ENCODE measurements at places on chromosomes 3 and 15.
A peak's percentile ranks its signal among the peaks of the same experiment; 100 is the strongest.

GRCh38 chr15:50143255-50143860, 24.3 kb upstream of the ATP8B4 start:
- no peak for DNase-seq

DNA sequence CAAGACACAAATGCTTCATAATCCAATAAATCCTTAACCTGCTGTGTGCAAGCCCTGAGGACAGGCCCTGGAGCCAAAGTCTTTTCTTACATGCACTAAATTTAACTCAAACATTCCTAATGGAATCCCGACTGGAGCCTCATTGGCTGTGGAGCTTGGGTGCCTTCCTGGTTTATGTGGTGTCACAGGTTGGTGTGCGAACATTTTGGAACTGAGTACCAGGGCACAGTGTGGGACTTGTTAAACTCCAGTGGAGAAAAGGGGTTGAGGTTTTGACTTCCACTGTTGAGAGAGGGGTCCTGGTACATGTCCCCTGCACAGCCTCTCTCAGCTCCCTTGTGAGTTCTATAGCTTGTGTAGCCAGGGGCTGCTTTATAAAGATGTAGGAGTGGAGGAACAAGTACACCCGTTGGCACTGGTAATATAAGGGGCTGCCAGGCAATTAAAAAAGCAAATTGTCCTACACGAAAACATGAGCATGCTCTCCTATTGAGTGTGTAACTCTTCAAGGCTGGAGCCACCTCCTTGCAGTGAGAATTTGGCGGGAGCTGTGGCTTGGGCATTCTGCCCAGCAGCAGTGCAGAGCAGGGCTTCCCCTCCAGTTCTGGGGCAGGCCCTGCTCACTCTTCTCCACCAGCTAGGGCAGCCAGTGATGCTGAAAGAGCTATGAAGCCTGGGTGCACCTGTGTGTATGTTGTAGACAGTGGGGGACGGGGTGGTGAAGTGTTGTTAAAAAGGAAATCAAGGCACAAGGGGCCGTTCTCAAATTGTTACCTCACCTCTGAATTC, 218.1 kb downstream of the CLSTN2 start:
- no peak for DNase-seq

- DNase-seq, result no peak
These were observed 1072.1 kb downstream of the PLOD2 start for GRCh38 chr3:145088917-145089316.

- no peak for DNase-seq
These were observed 19.8 kb downstream of the IGDCC4 start for GRCh38 chr15:65402961-65403360.

DNA sequence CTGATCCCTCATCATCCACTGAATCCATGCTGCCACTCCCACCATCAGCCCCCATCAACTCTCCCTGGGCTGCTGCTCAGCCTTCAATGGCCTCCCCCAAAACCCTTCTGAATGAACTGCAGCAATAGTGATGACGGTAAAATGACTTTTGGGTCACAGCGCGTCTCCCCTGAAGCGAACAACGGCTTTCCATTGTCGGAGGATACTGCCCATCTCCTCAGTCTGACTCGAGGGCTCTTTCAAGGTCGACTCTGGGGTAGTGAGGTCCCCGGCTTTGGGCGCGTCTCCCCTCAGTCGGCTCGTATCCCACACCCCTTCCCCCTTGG, 57.2 kb upstream of the ZBTB38 start:
- no peak for DNase-seq

DNA sequence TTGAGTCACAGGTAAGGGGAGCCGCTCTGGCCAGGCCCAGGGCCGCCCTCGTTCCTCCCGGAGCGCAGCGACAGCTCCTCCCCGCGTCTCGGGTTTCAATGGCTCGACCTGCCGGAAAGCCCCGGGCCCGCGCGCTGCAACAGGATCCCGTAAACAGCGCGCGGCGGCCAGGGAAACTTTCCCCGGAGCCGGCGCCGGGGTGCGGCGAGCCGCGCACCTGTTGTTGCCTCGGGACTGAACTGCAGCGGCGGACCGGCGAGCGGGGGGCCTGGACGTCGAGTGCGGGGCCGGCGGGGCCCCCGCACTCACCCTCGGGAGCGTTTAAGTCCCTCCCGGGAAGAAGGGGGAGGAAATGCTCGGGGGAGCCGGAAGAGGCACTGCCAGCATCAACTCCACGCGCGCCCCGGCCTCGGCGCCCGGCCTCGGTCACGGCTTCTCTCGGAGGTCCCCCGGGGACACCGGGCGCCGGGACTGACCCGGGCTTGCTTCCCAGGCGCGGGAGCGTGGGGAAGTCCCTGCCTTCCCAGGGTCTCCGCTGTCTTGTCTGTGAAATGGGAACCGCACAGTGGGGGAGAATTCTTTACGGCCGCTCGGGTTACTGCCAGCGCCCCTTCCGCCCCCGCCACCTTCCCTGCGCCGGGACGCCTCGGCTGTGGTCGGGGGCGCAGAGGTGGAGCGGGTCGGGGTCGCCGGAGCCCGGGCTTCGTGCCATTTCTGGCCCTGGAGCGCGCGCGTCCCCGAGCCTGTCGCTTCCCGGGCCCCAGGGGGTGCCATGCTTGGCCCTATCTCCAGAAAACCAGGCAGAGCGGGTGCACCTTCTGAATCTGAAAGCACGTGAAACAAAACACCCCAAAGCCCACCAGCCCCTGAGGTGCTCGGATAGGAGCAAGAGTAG, 7.5 kb upstream of the PGPEP1L start:
- DNase-seq, result peak; percentile 37

GRCh38 chr3:24229468-24230221, 265.0 kb downstream of the THRB start:
- DNase-seq, result no peak

GRCh38 chr15:80733460-80733859, 38.4 kb downstream of the ABHD17C start:
- no peak for DNase-seq

DNA sequence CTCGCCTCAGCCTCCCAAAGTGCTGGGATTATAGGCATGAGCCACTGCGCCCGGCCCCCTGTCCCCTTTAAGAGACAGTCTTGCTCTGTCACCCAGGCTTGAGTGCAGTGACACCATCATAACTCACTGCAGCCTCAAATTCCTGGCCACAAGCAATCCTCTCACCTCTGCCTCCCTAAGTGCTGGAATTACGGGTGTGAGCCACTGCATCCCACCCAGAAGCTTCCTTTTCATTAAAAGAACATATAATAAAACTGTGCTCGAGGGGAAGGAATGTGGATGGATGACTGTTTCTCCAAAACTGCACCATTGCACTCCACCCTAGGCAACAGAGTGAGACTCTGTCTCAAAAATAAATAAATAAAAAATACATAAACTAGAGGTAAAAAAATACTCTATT, 70.1 kb downstream of the NCEH1 start:
- no peak for DNase-seq

GRCh38 chr3:71048948-71049347, 534.6 kb downstream of the FOXP1 start:
- no peak for DNase-seq

DNA sequence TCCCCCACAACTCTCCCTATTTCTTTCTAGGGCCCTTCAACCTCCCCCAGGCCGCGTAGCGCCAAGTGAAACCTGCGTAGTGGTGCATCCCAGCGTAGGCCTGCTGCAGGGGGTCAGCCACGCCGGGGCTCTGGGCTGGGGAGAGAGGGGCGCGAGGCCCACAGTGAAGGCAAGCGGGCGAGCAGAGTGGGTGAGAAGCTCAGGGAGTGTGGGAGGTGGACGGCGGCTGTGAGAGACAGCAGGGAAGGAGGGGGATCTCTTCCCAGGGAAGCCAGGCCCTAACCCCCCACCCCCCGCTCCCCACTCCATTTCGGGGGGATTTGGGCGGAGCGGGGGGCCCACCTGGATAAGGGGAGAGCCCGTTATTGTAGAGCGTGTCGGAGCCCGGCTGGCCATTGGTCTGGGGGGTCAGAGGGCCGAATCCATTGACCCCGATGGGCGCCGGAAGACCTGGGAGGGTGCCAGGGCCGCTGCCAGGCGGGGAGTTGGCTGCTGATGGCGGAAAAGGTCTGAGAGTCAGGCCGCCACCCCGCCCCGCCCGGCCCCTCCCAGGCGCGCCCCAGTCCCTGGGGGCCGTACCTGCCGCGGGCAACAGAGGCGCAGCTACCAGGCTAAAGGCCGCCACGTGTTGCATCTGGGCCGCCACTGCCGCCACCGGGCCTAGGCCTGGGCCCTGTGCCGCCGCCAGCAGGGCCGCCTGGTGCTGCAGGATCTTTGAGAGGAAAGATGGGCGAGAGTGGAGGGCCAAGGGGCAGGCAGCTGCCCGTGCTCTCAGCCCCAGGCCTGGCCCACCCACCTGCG, 16.6 kb upstream of the PARP6 start:
- DNase-seq, result no peak

- no peak for DNase-seq
These were observed 89.8 kb upstream of the TNFSF10 start for GRCh38 chr3:172612871-172613678.

- no peak for DNase-seq
These were observed 101.3 kb downstream of the NUP210 start for GRCh38 chr3:13318626-13319470.

DNA sequence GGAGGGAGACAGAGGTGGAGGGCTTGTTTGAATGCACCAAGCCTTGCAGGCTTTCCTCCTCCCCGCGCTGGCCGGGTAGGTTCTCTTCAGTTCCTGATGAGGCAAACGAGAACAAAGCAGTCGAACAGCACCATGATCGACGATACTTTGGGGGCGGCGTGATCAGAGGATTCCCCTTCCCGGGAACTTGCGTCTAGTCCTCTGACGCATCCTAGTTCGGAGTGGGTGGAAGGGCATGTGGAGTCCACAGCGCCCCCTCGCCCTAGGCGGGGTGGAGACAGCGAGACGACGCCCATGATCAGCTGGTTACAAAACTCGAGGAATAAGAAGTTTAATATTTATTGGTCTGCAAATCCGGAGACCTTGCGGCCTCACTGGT, 452 bp upstream of the SV2B start:
- no peak for DNase-seq

- DNase-seq, result no peak
These were observed 252.7 kb downstream of the TJP1 start for GRCh38 chr15:29569533-29570092.

DNA sequence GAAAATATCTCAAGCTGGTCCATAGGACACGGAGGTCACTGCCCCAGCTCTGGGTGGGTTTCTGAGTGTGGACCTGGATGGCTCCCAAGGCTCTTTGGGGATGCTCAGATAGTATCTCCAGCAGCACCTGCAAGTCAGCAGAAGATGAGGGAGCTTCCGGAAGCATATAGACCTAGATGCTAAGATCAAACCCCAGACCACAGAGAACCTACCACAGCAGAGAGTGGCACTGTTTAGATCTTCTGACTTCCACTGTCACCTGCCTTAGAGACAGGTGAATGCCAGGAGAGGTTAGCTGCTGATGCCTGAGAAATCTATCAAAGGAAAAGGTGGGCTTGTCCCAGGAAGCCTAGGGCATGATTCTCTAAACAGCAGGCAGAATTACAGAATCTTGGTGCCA, 105.7 kb upstream of the TRPM1 start:
- no peak for DNase-seq

DNA sequence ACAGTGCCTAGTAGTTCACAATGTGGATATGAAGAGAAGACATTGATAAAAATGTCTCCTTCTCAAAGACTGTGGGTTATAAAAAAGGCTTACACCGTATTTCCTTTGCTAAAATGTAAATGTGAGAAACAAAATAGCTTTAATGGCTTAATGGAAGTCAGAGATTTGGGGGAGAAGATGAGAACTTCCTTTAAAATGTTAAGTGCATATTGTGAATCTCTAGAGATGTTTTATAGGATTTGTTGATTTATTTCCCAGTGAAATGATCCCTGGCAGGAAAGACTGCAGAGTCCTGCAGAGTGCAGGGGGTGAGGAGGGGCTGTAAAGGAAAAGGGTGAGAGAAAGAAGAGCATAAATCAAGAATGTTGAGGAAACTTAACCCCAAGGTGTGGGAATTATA, 305.1 kb downstream of the GAP43 start:
- DNase-seq, result no peak

- no peak for DNase-seq
These were observed 85.6 kb downstream of the RPL22L1 start for GRCh38 chr3:170784406-170784805.

GRCh38 chr15:67840749-67841512, 1.1 kb upstream of the RNU6-1 start:
- DNase-seq, result no peak

DNA sequence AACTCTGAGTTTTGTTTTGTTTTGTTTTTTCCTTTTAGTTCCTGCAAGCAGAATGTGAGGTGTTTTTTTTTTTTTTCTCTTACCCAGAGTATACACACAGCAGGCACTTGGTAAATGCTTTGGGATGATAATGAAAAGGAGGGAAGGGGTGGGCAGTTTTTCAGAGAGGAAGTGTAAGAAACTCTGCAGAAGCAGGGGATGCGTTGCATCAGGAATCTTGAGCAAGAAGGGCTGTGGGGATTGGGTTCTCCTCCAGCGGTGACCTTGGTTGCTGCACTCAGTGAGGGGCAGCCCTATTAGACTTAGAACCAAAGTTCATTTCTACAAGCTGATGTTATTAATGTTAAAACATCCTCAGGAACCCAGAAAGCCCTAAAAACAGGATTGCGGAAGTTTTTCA, 32.2 kb upstream of the TMEM158 start:
- DNase-seq, result no peak

DNA sequence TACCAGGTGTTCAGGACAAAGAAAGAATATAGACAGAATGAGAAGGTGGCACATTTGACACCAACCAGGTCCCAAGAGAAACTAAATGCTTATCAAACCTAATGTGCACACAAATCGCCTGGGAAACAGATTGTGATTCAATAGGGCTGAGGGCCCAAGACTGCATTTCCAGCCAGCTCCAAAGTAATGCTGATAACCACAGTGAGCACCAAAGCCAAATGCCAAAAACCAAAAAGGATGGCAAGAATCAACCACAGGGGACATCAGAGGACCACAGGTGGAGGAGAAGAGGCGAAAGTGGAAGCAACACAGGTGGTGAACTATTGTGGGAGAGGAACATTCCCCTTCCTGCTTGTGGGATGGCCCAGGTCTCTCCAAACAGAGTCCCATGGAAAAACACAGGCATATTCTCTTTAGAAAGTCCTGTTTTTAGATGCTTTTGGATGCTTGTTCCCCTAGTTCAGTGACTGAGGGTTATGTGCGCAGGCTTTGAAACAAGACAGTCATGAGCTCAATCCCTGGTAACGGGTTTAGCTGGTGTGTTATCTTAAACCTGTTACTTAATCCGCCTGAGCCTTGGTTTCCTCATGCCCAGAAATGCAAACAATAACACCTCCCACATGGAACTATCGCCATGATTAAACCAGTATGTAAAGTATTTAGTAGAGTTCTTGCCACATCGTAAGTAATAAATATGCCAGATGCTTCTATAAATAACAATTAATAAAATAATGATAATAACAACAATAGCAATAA, 241.7 kb downstream of the ATP8B4 start:
- DNase-seq, result no peak

GRCh38 chr15:31268108-31268501, 58.5 kb upstream of the KLF13 start:
- no peak for DNase-seq

- peak; percentile 49 for DNase-seq
These were observed 161.5 kb downstream of the FOXP1 start for GRCh38 chr3:71421820-71422566.

- DNase-seq, result no peak
These were observed 637.9 kb downstream of the NLGN1 start for GRCh38 chr3:174035328-174035886.
